ENCODE measurements at places on chromosomes 4 and X.
A peak's percentile ranks its signal among the peaks of the same experiment; 100 is the strongest.

DNA sequence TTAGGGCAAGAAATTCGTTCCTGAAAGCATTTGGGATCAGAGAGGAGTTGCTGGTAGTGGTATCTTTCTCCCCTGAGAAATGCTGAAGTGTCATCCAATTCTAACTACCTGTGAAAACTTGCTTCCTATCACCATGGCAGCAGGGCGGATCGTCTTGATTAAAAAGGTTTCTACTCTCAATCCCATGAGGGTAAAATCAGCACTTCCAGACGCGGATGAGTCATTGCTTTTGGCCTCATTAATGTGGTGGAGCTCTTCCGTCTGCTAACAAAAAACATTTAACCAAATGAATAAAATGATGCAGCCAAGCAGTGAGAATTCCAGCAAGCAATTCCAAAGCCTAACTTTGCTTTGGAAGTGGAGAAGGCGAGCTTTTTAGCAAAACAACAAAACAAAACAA, 325.6 kb downstream of the CAMK2D start:
- DNase-seq: peak; percentile 62

DNA sequence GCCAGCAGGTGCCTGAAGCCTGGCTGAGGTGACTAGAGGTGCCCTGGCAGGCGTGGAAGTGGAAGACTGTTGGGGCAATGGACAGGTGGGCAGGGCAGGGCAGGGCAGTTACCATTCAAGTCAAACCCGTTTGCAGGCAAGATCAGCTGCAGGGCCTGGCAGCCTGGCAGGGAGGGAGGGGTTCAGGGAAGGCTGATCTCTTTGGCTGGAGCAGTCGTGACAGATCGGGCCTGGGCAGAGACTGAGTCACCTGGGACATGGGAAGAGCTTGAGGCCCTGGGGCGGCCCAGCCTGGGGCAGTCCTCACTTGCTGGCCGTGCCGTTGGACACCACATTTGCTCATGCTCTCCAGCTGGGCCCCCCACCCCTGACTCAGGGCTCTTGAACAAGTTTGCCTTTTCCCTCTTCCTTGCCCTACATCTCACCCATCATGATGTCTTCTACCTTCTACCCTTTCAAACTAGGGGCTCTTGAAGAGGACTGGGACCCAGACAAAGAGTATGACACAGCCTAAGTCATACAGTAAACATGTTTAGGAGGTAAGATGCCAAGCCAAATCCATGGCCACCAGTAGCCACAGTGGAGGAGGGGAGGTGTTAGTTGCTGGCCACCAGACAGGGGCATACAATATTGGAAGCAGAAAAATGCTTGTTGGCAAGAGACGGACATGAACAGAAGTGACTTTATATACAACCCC, 2.0 kb upstream of the ZNF185 start:
- DNase-seq: no peak

GRCh38 chr4:26762650-26763049, 98.0 kb upstream of the STIM2 start:
- DNase-seq: no peak

- no peak for DNase-seq
Observed at GRCh38 chrX:151977009-151977408, 2.5 kb upstream of the GABRE start.

DNA sequence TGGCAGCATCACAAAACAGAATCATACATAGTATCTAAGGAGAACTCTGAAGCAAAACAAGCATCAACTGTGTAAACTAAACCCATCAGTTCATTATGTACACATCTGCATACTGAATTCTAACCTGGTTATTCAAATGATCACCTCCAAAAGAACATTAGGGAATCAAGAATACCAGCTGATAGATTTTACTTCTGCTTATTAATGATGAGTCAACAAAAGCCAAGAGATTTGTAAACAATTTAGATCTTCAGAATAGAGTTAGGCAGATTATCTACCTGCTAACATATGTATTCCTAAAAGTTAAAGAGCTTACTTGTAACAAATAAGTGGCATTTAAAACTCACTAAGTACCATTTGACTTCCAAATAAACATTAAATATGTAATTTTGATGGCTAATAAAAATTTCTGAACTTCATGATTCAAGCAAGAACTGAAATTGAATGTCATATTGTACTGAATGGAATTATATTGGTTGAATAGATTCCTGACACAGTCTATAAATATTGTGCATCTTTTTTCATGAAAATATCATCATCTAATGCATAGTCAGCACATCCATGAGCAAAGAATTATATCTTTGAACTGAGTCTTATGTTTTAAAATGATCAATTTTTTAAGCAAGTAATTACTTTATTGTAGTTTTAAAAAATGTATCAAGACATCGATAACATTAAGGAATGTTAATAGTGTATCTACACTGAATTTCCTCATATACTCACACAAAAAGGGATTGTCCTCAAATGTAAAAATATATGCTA, 470.5 kb downstream of the GRXCR1 start:
- DNase-seq: no peak

DNA sequence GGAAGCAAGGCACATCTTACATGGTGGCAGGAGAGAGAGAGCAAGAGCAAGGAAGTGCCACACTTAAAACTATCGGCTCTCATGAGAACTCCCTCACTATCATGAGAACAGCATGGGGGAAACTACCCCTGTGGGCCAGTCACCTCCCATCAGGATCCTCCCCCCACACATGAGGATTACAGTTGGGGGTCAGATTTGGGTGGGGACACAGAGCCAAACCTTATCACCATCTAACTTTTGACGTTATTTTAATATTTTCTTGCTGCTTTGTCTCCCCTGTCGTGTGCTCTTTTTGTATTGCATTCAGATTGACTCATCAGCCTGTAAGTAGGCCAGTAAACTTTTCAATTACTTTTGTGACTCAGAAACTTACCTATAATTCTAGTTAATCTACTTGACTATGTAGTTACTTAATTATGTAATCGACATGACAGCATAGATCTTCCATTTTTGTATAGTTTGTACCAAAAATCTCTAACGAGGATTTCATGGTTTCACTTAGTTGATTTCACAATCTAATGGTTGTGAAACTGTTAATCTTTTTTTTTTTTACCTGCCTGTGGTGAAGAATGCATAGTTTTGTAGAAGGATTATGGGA, 18.3 kb downstream of the STIM2 start:
- DNase-seq: no peak

DNA sequence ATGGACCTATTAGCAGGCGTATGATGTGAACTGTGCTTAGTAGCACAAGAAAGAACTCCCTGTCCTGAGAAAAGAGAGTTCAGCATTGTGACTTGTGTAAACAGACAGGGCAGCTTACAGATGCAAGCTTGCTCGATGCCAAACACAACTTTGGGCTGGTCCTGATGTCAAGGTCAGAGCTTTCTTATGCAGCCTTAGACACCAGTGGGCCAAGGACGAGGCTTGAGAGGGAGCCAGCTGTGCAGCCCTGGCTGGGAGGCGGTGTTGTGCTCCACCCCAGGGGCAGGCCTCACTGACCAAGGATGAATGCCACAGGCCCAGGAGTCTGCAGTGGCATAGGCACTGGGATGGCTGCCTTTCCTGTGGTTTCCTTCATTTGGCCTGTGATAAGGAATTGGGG, 35.4 kb downstream of the JADE1 start:
- DNase-seq: no peak

DNA sequence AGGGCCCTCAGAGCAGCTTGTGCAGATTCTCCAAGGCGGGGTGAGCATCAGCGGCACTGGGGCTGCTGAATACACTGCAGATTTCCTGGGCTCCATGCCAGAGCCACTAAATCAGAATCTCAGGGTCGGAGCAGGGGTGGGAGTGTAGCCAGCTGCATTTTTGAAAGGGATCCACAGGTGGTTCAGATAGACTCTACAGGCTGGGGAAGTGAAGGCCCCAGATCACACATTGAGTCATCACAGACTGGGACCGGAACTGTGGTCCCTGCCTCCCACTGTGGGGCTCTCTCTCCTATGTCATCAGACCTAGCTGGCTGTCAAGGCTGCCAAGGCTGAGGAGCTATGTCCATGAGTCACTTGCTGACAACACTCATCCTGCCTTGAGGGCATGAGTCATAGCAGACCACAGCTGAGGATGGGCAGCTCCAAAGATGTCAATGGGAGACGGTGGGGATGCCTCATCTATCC, 162.3 kb upstream of the MAMLD1 start:
- DNase-seq: peak; percentile 92

GRCh38 chr4:25308761-25309160, 3.8 kb upstream of the ZCCHC4 start:
- no peak for DNase-seq

DNA sequence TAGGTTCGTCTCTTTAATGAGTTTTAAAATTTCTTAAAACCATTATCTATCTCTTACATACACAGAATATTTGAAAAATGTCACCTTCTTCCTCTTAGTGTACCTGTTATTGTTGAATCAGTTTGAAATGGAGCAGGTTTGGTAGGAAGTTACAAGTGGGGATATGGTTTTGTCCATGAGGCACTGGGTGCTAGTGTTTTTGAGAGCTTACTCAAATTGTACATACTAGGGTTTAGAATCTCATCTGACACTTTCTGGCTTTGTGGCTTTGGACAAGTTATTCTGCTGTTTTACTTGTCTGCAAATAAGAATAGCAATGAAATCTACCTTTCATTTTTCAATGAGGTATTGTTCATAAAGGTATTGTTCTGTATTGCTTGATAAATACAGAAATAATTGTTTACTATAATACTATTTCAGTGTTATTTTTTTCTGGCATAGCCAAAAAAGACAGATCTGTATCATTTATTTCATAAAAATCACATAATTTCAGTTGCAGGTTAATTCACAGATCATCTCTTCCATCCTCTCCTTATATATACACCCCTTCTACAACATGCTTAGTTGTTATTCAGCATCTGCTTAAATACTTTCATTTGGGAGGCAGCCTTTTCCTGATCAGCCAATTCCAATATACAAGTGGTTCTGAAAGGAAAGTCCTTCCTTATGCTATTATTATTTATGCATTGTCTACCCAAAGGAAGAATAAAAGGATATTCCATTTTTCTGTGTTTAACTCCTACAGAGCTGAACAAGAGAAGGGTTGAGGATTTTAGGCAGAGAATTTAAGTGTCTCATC, 13.3 kb downstream of the NCAPG start:
- no peak for DNase-seq

DNA sequence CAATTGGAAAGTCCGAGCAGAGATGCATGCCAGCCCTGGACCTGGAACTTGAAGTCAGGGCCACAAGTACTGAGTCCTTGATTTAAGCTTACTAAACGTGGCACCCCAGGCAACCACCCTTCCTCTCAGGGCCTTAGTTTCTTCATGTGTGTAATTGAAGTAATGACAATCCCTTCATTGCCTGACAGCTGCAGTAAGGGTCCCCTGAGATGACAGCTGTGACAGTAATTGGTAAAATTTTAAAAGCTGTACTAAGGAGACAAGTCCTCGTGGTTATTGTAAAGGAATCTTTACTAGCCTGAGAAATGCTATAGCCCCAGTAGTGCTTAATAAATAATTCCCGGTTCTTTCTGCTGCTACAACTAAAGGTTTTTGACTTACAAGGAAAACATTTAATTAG, 175.1 kb upstream of the RADX start:
- no peak for DNase-seq

GRCh38 chrX:136046295-136047015, 61.2 kb downstream of the SLC9A6 start:
- DNase-seq: no peak

- DNase-seq: no peak
Observed at GRCh38 chrX:144075432-144075831, 191.6 kb downstream of the UBE2NL start.

DNA sequence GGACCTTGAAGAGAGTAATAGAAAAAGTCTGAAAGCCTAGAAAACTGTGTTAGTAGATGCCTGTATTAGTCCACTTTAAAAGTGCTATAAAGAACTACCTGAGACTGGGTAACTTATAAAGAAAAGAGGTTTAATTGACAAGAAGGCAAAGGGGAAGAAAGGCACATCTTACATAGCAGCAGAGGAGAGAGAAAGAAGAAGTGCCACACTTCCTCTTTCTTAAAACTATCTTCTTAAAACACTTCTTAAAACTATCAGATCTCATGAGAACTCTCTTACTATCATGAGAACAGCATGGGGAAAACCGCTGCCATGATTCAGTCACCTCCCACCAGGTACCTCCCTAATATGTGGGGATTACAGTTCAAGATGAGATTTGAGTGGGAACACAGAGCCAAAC, 18.8 kb upstream of the COL25A1 start:
- no peak for DNase-seq

DNA sequence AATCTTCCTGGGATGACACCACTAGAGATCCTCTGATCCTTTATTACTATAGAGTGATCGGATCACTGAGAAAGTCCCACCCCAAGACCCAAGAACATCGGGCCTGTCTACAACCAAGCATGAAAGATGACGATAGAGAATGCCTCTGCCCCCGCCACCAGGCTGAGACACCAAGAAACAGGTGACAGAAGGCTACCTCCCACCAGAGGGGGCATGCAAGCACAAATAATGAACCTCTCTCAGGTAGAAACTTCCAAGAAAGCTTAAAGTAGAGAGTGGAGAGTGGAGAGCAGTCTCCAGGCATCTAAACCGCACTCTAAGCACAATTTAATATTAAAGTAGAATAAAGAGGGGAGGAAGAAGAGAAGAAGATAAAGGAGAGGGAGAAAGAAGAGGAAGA, 402.6 kb downstream of the INPP4B start:
- DNase-seq: no peak

GRCh38 chrX:19866626-19867410, 20.6 kb downstream of the SH3KBP1 start:
- DNase-seq: no peak

DNA sequence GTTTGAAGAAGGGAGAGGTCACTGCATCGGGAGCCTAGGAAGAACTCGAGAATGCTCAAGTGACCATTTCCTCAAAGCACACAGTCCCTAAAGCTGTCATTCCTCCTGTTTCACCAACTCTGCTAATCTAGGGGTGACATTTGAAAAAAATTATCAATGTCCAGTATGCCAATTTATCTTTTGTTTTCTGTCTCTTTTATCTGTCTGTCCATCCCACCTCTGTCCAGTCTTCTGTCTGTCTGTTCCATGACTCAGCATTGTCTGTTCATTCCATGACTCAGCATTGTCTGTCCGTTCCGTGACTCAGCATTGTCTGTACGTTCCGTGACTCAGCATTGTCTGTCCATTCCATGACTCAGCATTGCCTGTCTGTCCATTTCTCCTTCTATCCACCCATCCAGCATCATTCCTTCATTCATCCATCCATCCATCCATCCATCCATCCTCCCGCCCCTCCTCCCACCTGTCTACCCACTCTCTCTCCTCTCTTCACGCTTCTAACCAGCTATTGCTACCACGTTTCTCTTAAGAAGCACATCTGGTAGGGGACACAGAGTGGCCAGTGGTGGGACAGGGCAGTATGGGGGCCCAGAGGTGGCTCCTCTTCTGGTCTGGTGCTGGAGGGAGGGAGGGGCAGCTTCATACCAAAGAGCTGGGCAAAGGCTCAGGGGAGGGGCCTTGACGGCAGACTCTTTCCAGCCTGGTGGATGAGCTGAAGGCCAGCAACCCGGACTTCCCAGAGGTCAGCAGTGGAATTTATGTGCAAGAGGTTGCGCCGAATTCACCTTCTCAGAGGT, 34.1 kb downstream of the HTRA3 start:
- peak; percentile 71 for DNase-seq

- no peak for DNase-seq
Observed at GRCh38 chr4:1655081-1655480, 29.0 kb downstream of the FAM53A start.

GRCh38 chr4:3753726-3754412, 12.3 kb upstream of the ADRA2C start:
- no peak for DNase-seq

GRCh38 chr4:42385516-42385915, 11.8 kb upstream of the SHISA3 start:
- DNase-seq: no peak

Measured in SW480 (cell line).